ENCODE measurements at places on chromosomes 2 and 18. TPM values are rescaled to one million over a fixed set of nuclear protein-coding genes. Genes with fewer than 3 reads are reported as not detected.

CLK1 gene
- total RNA-seq, result 46.3 TPM

PTPN2 gene
- 11.2 TPM for total RNA-seq

POTEI gene
- not detected for total RNA-seq

ZAP70 gene
- 1.6 TPM for total RNA-seq

TGFA gene
- total RNA-seq, result 1.0 TPM

CNNM4 gene
- total RNA-seq, result 33.3 TPM

EHD3 gene
- total RNA-seq, result 27.9 TPM

REG3A gene
- not detected for total RNA-seq

SLC4A5 gene
- 1.1 TPM for total RNA-seq

DSG1 gene
- total RNA-seq, result 0.68 TPM

HJURP gene
- 0.41 TPM for total RNA-seq

DNA sequence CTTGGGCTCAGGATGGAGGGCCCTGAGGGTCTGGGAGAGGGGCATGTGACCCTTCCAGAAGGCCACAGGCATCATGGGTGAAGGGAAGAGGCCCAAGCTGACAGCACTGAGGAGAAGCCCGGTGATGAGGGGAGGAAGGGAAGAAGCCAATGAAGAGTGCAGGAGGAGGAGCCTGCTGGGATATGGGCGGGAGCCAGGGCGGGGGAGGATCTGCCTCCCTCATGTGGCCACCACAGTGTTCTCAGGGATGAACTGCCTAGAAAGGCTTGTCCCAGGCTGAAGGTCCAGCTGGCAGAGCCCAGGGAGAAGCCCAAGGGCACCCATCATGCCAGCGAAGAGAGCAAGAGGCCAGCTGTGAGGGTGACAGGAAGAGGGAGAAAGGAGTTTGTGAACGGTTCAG is 24.6 kb upstream of the PLB1 start:
- DNase-seq, result no peak

- DNase-seq, result no peak
Observed at GRCh38 chr2:15205562-15205961, 355.6 kb downstream of the NBAS start.

- DNase-seq, result no peak
Observed at GRCh38 chr2:110853516-110853915, 121.1 kb downstream of the ACOXL start.

DNA sequence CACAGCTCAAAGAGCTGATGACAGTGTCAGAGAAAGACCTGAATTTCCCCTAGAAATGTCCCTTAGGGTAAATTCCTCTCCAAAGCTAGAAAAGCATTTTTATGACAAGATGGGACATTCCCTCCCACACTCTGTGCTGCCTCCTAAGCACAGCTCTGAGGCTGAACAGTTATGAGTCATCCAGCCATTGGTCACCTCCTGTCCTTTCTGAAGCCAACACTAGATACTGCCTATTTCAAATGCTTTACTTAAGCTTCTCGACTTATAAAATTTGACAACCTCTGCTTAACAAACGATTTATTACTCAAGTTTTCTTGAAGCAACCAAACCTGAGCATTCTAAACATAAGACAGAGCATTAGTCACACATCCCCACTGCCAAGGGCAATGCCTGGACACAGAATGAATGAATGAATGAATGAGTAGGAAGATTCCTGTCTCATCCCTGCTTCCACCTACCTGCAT is 35.4 kb downstream of the B4GALT6 start:
- no peak for DNase-seq

DNA sequence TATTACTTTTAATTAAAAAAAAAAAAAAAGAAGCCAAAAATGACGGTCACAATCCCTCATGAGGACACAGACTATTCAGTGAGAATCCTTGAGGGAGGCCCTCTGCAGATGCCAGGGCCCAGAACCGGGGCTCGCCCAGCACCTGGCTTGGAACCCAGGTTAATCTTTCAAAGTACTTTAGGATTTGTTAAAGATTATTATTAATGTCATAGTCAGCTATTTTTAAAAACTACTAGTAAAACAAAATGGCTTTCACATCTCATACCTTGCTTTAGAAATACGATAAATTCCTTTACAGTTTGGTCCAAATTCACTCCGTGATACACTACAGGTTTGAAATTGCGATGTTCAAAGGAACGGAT is 27.1 kb downstream of the C2orf76 start:
- DNase-seq, result no peak

DNA sequence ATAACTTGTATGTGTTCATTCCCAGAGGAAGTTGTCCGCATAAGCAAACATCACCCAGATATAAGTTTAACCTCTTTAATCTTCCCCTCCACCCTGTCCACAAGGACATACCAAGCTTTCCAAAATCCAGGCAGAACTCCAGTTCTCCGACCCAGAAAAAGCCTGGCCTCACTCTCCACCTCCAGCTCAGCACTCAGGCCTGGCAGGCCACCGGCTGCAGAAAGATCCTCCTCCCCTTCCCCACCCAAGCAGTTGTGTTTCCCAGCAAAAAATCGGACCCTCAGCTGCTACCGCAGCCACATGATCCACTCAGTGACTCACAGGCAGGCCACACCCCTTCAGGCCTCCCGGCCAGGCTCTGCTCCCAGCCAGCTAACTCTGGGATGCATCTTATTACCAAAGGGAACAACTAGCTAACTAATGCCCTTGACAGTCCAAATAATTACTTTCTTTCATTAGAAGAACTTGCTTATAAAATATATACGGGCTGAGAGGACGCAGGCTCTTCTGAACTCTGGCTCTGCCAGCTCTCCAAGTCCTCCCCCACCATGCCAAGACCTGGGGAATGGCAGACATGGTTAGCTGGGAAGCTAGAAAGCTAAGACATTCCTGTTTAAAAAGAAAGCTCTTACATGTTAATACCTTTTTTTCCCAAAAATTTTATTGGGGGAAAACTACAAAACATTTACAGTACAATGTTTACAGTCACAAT is 4.5 kb downstream of the ZFP36L2 start:
- peak; percentile 92 for DNase-seq

DNA sequence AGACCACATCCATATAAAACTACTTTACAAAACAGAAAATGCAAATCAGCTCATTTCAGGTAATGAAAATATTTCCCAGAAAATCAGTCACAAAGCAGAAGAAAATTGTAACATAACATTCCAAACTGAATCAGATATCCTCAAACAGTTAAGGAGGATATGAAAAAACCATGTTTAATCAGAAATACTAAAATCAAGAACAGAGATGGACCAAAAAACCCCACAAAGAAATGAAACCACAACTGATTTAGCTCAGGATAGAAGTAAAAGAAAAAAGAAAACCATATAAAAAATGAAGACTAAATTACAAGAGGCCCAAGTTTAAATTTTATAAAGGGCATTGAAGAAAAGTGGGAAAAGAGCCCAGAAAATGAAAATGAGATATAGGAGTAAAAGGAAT is 102.9 kb downstream of the RAB3GAP1 start:
- DNase-seq, result no peak

DNA sequence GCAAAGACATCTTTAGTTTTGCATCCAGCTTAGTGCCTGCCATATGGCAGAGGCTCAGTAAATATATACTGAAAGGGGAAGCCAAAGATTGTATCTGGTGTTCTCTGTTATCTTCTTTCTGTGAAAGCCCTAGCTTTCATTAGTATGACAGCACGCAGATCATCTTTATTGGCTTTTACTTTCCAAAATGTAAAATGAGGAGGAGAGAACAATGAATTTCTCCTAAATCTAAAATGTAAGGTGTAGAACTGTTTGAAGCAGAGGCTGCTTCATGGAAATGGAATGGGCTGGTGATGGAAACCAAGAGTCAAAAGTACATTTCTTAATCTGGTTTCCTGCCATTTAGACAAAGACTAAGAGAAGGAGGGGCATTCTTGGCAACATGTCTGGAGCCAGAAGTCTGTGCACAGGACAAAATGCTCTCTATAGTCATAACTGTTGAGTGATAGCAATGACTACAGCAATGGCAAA is 1029.9 kb upstream of the PIK3C3 start:
- no peak for DNase-seq

GRCh38 chr2:30300456-30301221 is 69.3 kb downstream of the LBH start:
- DNase-seq, result no peak

GRCh38 chr2:239789711-239790110 is 235.4 kb downstream of the NDUFA10 start:
- peak; percentile 37 for DNase-seq

DNA sequence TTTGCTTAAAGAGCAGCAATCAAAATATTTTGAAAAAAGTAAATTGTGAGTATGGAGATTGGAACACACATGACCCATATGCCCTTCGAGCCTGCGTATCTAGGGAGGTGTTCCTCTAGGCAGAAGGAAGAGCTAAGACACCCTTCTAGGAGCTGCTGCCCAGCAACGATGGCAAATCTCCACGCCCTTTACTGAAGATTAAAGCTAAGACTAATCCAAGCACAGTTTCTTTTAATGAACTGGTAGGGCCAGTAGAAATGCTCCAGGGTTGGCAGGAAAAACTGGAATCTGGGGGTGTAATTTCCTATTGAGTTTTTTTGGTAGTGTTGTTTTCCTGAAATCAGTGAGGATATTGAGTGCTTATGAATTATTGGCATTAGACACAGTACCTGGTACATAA is 712 bp upstream of the SERPINB13 start:
- DNase-seq, result no peak

GRCh38 chr2:226835796-226836547 is at the start of gene RHBDD1:
TSS of gene RHBDD1 (plus strand) at chr2:226836054. CDS start at chr2:226864694, 28,640 bp downstream.
- DNase-seq, result peak; percentile 97

GRCh38 chr2:100196786-100197494 is 54.5 kb upstream of the AFF3 start:
- peak; percentile 50 for DNase-seq

GRCh38 chr18:13420969-13421686 is 202.6 kb downstream of the LDLRAD4 start:
- no peak for DNase-seq

GRCh38 chr2:96763511-96764252 is 3.0 kb downstream of the CNNM4 start:
- DNase-seq, result no peak
